D341Med (cell line): ENCODE measurements at places on chromosomes 3 and 15.

DNA sequence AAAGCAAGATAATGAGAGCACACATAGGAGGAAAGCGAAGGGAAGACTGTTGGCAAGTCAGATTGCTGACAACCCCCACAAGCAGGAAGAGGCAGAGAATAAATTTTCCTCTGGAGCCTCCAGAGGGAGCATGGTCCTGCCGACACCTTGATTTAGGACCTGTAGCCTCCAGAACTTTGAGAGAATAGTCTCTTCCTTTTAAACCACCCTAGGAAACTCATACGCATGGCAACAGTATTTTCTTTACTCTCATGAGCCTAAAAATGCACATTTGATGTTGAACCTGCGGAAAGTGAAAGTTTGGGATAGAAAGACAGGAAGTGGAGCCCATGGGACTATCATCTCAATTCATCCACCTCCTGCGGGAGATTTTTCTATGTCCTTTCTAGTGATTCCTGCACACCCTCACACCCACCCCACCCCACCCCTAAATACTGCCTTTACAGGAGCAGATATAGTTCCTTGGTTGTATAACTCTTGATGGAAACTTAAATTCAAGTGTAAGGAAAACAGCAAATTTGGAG lies 116.7 kb upstream of the LPP start:
- DNase-seq: no peak

GRCh38 chr3:8625991-8626390 lies 18.6 kb downstream of the SSUH2 start:
- DNase-seq: no peak

DNA sequence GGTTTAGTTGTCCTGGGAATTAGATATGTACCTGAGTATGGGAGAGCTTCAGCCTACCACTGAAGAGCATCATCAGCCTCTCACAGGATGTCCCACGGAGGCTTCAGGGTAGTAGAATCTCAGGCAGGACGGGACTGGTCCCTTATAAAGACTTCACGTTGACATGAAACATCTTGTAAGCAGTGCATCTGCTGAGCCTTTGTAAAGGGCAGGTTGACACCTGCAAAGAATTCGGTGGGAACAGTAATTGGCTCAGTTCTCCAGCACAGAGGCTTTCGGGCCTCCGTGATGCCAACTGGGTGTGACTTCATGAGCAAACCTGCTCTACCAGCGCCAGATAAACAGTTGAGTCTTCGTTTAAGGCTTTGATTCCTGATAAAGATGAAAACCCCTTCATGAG lies 26.9 kb upstream of the AVEN start:
- DNase-seq: no peak

DNA sequence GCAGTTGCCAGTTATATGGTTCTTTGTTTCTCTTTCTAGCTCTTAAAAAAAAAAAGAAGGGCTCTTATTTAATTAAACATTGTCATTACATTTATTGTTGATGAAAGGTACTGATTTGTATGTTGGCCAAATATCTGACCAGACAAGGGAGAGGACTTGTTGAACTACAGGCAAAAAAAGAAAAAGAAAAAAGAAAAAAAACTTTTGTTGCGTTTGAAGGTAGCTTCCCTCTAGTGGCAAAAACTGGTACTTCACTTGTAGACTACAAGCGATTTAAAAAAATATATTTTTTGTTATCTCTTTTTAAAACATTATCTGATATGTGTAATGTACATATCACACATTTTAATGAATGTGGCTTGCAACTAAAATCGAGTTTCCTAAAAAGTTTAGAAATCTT lies 280.6 kb downstream of the ROBO2 start:
- no peak for DNase-seq

DNA sequence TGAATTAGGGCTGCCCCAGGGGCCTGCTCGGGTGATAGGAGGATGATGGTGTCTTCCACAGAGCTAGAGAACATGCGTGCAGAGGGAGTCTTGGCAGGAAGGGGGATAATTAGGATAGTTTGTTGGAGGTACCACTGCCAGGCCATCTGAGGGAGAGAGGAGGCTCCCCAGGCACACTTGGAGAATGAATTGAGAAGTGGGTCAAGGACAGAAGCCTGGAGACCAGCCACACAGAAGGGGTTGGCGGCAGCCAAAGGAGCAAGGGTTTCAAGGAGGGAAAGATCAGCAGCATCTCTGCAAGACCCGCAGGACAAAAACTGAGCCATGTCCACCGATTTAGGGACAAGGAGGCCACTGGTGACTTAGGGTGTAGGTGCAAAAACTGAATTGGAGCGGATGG lies 6.9 kb downstream of the SLC28A1 start:
- no peak for DNase-seq

GRCh38 chr3:78703944-78704343 lies 1063.9 kb downstream of the ROBO1 start:
- no peak for DNase-seq

GRCh38 chr3:3133500-3133899 lies 6.8 kb downstream of the TRNT1 start:
- DNase-seq: no peak

- DNase-seq: no peak
Observed at GRCh38 chr3:161915418-161915750, 418.8 kb downstream of the OTOL1 start.

DNA sequence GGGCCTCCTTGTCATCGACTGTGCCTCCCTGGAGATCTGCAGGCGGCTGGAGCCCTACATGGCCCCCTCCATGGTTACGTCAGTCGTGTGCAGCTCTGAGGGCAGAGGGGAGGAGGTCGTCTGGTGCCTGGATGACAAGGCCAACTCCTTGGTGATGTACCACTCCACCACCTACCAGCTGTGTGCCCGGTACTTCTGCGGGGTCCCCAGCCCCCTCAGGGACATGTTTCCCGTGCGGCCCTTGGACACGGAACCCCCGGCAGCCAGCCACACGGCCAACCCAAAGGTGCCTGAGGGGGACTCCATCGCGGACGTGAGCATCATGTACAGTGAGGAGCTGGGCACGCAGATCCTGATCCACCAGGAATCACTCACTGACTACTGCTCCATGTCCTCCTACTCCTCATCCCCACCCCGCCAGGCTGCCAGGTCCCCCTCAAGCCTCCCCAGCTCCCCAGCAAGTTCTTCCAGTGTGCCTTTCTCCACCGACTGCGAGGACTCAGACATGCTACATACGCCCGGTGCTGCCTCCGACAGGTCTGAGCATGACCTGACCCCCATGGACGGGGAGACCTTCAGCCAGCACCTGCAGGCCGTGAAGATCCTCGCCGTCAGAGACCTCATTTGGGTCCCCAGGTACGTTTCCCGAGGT lies 146.5 kb downstream of the LRRK1 start:
- DNase-seq: no peak

GRCh38 chr3:122826278-122826677 lies 31.4 kb downstream of the SLC49A4 start:
- DNase-seq: no peak

- DNase-seq: no peak
Observed at GRCh38 chr15:94205366-94205765, 26.0 kb upstream of the MCTP2 start.

- no peak for DNase-seq
Observed at GRCh38 chr3:43503067-43503728, 118.6 kb downstream of the ANO10 start.

DNA sequence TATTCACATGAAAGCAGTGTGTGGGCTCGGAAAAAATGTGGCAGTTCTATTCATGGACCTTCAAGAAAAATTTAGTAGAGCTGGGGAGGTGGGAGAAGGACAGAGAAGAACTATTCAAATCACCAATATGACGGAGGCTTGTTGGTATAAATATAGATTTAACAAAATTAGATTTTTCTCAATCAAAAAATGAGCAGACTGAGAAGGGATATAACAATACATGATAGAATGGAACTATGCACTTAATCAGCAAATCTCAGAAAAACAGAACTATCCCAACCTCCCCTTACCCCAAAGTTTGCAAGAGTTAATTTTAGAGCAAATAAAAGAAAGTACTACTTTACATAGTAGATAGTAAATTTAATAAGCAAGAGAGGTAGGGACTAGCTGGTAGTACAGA lies 194.6 kb upstream of the BCL6 start:
- no peak for DNase-seq

DNA sequence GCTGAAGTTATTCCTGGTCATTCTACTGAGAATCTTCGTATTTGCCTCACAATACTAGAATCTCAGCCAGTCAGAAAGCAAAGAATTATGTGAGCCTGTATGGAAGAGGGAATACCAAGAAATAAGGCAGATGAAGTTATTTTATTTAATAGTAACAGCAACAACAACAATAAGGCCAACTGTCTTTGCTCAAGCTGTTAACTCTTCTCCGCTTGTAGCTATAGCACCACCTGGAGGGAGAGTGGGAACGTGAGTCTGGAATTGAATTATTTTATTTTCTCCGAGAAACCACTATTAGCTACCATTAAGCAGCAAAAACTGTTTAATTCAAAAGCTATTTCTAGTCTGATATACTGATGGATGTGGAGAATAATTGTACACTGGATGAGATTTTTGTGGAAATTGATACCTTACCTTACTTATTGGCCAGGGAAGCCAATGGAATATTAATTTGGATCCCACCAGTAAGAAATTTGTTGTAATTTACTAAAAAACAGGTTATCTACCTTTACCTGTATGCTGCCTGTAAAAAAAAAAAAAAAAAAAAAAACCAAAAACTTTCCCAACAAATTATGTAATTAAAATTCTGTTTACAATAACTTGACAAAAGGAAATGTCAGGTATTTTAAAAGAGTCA lies 50.1 kb downstream of the CALML4 start:
- DNase-seq: peak; percentile 57

GRCh38 chr3:89635137-89635536 lies 527.7 kb downstream of the EPHA3 start:
- DNase-seq: no peak

DNA sequence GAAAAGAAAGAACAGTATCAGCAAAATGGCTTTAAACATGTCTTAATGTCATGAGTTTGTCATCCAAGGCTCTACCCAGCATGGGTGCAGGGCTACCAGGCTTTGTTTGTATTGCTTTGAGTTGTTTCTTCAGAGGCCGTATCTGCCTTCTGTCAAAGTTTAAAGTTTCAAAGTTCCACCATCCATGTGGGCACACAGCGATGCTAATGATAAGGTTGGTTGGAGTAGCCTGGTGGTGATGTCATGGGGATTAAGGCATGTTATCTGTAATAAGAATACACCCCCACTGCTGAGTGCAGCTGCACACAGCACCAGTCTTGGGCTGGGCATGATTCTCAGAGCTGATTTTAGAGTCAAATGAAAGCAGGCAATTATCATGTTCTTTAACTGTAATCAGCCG lies 72.0 kb upstream of the LRTM1 start:
- no peak for DNase-seq

- no peak for DNase-seq
Observed at GRCh38 chr3:109178708-109179107, 42.2 kb downstream of the C3orf85 start.

DNA sequence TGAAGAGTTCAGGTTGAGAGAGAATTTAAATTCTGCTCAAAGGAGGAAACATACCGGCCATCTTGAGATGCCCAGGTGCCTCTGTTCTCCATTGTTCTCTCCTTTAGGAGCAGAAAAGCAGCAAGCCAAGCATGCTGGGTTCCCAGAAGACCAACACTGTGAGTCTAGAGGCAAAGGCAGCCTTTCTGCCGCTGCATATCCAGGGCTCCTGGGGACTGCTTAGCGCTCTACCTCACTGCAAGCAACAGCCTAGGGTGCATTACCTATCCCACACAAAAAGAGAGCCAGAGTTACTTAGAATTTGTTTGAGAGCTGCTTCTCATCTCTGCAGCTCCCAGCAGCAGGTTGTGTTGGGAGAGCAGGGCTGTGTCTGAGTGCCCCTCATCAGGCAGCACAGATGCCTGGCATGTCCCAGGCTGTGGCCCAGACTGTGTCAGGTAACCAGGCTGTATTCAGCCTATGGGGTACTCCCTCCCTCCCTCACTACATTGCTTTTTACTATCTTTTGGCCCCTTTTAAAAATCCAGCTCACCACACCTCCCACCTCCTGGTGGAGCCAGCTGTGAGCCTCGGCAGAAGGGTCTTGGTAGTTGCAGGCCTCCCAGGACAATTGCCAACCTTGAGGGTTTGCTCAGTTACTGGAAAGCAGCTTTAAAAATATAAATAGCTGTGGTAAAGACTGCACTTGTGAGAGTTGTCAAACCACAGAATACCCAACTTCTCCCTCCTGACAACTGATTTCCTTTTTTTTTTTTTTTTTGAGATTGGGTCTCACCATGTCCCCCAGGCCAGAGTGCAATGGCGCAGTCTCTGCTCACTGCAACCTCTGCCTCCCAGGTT lies 30.2 kb downstream of the BCL2L10 start:
- no peak for DNase-seq

- DNase-seq: no peak
Observed at GRCh38 chr15:66733976-66734375, 31.9 kb downstream of the SMAD6 start.

DNA sequence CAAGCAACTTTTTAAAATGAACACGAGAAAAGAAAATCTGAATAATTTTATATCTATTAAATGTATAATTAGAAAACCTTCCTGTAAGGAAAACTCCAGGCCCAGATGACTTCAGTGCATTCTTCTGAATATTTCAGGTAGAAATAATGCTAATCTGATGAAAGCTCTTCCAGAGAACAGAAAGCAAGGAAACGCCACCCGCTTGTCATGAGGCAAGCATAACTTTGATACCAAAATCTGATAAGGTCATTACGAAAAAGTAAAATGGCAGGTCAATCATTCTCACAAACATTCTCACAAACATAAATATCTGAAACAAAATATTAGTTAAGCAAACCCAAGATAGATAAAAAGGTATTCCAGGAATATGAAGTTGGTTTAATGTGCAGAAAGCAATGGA lies 60.6 kb upstream of the PCSK6 start:
- no peak for DNase-seq

GRCh38 chr3:12856626-12857025 lies 15.3 kb upstream of the RPL32 start:
- DNase-seq: no peak

DNA sequence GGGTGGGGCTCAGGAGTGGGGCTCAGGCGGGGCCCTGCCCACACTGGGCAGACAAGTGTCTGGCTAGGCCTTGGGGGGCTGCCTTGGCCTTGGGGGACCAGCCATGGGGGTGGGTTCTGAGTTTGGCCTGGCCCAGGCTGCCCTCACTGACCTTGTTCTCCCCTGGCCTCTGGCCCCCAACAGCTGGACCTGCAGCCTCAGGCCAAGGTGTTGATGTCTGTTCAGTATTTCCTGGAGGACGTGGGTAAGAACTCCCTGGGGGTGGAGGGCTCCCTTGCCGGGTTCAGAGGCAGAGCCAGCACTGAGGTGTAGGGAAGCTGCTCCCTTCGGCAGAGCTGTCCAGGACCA lies 20.0 kb downstream of the PRKCD start:
- no peak for DNase-seq

DNA sequence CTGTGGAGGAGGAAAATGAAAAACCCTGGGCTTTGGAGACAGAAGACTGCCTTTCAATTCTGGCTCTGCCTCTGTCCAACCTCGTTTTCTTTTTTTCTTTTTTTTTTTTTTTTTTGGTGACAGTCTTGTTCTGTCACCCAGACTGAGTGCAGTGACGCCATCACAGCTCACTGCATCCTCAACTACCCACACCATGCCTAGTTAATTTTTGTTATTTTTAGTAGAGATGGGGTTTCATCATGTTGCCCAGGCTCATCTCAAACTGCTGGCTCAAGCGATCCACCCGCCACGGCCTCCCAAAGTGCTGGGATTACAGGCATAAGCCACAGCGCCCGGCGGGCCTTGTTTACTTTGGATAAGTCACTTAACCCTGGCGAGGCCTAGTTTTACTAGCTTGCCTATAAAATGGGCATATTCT lies 66.3 kb upstream of the SLC25A26 start:
- no peak for DNase-seq

GRCh38 chr3:146431240-146431639 lies 38.1 kb downstream of the PLSCR2 start:
- DNase-seq: no peak

GRCh38 chr3:63030666-63031065 lies 155.4 kb upstream of the CADPS start:
- DNase-seq: no peak
